T-cell (primary cell): ENCODE measurements at places on chromosomes 12 and 14.

- no peak for DNase-seq
These were observed 322.9 kb downstream of the DAD1 start for GRCh38 chr14:22266142-22266442.

DNA sequence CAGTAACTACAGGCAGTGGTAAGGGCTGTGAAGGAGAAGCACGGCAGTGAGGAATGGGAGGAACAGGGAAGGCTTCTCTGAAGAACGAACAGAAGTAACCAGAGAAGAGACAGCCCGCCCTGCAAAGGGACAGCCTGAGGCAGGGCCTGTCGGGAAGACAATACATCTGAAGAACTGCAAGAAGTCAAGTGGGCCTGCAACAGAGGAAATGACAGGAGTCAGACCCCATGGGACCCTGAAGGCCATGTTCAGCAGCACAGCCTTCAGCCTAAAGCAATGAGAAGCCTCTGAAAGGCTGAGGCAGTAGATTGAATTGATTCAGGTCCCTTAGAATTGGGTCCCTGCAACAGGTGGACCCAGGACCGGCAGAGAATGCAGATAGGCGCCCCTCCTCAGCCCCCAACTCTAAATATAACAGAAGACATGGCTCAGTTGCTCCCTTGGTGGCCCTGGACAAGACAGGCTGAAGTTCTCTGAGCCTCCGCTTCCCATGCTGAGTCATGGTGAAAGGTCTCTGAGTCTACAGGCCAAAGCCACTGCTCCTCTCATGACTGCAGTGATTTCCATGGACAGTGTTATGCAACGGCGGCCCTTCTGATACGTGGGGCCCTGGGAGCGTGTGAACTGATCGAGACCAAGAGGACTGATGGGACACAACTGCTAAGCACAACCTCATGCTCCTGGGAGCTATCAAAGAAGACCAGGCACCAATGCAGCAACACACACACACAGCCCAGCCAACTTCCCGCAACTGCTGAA, 10.8 kb upstream of the ACTR6 start:
- no peak for DNase-seq

DNA sequence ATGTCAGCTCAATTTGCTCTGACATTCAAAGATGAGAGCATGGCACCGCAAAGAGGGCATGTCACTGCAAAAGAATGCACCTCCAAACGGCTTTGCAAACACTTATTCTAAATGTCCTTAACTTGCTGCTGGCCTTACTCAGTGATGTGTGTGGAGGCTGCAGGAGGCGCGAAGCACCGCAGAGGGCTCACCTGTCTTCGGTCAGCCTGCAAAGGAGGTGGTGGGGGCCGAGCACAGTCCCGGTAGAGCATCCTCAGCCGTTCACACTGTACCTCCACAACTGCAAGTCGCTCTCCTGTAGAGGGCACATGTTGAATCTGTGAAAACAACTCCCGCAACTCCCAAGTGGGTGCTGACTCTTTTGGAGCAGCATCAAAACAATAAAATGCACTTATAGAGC, 93.8 kb downstream of the TRAFD1 start:
- DNase-seq: no peak

DNA sequence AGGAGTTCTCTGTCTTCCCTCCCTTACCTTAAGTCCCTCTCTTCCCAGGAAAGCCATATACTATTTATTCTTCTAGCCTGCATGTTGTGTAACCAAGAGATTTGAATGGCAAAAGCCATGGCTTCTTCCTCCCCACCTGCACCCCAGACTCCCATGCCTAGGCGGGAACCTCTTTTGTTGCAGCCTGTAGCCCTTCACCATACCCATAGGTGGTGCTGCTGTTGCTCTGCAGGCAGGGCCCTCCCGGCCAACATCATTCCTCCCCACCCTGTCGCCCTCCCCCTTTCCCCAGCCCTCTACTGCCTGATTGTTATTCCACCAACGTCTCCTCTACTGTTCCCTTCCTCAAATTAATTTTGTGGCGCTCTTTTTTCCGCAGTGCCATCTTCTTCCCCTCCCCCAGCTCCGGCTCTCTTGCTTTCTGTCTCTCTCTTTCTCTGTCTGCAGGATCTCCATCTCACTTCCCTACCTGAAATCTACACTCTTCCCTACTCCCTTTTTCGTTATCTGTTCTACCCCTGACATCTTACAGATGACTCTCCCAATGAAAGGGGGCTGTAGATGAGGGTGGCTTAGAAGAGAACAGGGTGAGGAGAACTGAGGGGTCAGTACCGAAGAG, 13.8 kb downstream of the NGDN start:
- no peak for DNase-seq

GRCh38 chr14:68394764-68395143, 398.1 kb downstream of the ZFP36L1 start:
- no peak for DNase-seq

- DNase-seq: no peak
These were observed 371.9 kb downstream of the ATP23 start for GRCh38 chr12:58313091-58313855.

DNA sequence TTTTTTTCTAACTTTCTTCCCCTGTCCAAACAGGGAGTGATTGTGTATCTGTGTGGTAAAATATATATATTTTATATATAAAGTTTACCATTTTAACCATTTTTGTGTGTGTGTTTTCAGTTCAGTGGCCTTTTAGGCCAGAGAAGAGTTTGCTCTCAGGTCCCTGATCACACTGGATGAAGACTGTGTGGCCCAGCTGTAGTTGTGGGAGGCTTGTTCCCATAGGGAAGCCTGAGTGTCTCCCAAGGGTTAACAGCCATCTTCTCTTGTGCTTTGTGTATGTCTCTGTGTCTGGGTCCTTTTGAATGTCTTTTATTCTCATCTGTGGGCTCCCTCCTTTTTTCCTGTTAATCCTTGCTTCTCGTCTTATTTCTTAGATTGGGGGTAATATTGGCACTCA, 23.4 kb downstream of the CGRRF1 start:
- no peak for DNase-seq

- DNase-seq: no peak
These were observed 53.9 kb downstream of the ETV6 start for GRCh38 chr12:11703378-11703777.

- no peak for DNase-seq
These were observed 70.6 kb upstream of the SLC24A4 start for GRCh38 chr14:92252323-92252722.

DNA sequence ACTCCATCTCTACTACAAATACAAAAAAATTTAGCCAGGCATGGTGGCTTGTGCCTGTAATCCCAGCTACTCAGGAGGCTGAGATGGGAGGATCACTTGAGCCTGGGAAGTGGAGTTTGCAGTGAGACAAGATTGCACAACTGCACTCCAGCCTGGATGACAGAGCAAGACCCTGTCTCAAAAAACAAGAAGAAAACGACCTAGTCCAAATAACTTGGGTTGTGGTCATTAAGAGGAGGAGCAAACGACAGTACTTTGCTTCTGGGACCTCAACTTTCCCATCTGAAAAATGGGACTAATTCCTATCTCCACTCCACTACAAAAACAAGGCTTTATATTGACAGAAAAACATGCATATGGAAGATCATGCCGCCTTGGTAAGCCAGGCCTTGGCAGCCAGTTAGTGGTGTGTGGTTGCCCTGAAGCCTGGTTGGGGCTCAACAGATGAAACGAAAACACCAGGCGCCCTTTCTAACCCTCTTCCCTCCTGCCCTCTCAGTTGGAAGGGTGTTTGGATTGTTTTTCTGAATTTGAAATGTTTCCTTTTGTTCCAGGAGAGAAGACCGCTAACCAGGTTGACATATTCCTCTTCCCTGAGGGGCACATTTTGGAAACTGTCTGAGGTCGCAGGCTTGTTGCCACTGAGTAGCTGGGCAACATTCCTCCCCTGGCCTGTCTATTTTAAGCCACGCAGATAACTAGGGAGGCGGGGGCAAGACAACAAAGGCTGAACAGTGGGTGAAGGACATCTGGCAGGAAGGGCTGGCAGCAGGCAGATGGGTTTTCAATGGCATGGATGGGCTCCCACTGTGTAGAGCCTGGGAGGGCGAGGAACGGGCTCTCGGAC, 13.7 kb upstream of the VPS37B start:
- DNase-seq: no peak

DNA sequence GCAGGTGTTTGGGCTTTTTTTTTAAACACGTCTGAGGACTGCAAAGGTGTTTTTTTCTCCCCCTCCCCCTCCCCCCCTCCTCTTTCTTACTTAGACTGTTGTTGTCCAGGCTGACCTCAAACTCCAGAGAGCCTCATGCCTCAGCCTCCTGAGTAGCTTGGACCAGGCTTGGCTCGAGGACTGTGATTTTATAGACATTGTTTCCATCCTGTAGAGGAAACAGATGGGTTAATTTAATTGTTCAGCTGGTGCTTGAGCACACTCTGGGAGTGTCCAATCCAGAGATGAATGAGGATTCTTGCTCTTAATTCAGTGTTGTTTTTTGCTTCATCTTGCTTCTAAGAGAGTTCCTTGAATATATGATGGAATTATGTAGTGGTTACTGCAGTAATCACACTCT, 42.1 kb downstream of the RASSF3 start:
- no peak for DNase-seq

DNA sequence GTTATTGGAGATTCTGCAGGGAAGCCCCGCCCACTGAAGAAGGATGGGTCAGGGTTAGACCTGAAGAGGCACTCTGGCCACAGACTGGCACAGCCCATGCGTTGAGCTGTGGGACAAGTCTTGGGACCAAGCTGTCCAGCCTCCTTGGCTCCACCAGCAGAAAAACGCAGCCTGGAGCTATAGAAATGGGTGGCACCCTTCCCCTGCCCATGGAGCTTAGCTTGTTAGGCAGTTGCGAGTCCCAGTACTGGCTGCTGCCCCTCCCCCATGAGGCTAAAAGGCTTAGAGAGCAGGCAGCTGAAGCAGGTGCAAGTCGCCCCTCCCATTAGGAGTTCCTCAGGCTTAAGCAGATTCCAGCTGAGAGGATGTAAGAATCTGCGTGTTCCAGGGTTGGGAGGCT, 1124.0 kb upstream of the TMEM132C start:
- no peak for DNase-seq

DNA sequence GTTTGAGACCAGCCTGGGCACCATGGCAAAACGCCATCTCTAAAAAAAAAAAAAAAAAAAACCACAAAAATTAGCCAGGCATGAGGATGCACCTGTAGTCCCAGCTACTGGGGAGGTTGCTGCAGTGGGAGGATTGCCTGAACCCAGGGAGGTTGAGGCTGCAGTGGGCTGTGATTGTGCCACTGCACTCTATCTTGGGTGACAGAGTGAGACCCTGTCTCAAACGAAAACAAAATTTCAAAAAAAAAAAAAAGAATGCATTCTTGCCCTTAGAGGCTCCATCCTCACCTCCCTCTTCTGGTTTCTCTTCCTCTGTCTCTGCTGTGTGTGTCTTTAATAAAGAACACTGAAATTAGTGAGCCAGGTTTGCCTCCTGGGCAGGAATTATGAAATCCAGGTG, 107.8 kb downstream of the VCPKMT start:
- DNase-seq: no peak

DNA sequence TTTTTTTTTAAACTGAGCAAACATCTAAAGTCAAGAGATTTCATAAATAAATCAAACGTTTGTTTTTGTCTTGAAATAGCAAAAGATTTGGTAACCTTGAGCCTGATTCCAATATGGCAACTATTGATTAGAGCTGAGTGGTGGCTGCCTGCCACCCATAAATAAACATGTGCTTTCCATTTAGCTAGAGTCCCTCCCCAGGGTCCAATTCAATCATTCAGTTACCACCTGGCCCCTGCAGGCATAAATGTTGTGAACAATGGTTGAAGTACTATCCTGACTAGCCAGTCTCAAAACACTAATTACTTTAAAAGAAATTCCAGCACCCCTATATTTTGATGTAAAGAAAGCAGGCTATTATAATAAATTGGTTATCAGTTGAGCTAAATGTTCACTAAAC, 129.7 kb upstream of the GRIP1 start:
- no peak for DNase-seq

DNA sequence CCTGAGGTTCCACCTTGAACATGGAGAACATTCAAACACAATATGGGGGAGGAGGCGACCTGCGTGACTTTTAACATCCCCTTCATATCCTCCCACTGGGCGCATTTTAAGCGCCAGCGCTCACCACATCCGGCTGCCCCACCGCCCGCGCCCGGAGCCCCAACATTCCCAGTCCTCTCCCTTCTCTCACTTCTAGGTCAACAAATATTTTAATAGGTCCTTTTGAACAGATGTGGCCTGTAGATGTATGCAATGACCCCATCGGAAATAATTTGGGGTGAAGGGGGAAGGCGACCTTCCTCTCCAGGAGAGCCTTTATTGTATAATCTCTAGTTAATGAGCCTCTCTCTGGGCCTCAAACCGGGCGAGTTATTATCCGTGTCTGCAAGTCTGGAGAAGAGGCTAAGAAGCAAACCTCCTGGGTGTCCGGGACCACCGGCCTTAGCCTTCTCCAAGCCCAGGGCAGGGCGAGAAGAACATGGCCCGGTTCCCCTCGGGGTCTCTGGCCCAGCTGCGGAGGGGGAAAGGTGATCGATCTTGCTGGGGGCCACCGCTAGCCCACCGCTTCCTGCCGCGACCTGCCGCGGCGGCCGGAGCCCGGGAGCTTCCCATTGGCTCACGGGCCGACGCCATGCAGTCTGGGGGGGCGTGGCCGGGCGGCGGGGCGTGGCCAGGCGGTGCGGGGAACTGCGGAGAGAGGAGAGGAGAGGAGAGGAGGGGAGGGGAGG, 83.2 kb upstream of the HMGA2 start:
- DNase-seq: peak; percentile 22

- no peak for DNase-seq
These were observed 2.3 kb downstream of the WNT10B start for GRCh38 chr12:48969160-48969771.

DNA sequence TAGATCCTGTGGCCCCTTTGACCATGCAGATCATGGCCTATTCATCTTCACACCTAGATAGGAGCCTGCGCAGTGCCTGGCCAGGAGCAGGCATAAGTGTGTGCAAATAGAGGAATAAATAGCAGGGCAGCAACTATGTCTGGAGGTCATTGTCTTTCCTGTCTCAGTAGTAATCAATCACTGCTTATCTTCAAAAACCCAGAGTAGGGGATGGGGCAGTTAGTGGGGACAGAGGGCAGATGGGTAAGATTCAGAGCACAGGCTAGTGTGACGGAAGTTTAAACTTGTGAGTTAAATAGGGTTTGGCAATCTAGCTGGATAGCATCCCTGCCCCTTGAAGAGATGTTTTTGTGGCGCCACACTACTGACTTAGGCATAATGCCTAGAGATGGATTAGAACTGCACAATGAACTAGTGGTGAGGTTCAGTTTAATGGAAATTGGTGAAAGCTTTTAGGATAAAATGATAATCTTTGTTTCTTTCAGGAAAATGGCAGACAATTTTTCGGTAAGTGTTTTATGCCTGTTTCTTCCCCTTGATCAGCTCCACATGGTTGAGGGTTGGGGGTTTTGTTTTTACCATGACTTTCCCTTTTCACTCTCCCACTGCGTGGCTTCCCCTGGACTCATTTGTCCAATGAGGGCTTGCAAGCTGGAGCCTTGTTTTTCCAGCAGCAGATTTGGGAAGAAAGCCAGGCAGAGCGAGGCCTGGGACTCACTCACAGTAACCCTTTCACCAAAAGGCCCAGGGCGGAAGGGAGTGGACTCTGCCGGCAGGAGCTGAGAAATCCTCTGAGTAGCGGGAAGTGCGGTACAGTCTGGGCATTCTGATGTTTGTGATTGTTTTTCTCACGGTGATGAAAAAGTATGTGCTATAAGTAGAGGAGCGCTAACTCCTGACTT, 8.1 kb downstream of the LGALS3 start:
- no peak for DNase-seq

- DNase-seq: no peak
These were observed 22.8 kb downstream of the FMNL3 start for GRCh38 chr12:49684310-49684854.

- no peak for DNase-seq
These were observed 7.0 kb downstream of the IFI27L2 start for GRCh38 chr14:94122438-94122837.

GRCh38 chr12:129363041-129363440, 509.8 kb downstream of the GLT1D1 start:
- DNase-seq: no peak

- peak; percentile 15 for DNase-seq
These were observed 638 bp downstream of the PLEKHG3 start for GRCh38 chr14:64704743-64705380.
